ENCODE measurements at places on chromosomes 11 and 22.

- no peak for DNase-seq
Observed at GRCh38 chr11:109350091-109350490, 71.9 kb upstream of the C11orf87 start.

- no peak for DNase-seq
Observed at GRCh38 chr11:12864316-12865156, 144.6 kb upstream of the RASSF10 start.

DNA sequence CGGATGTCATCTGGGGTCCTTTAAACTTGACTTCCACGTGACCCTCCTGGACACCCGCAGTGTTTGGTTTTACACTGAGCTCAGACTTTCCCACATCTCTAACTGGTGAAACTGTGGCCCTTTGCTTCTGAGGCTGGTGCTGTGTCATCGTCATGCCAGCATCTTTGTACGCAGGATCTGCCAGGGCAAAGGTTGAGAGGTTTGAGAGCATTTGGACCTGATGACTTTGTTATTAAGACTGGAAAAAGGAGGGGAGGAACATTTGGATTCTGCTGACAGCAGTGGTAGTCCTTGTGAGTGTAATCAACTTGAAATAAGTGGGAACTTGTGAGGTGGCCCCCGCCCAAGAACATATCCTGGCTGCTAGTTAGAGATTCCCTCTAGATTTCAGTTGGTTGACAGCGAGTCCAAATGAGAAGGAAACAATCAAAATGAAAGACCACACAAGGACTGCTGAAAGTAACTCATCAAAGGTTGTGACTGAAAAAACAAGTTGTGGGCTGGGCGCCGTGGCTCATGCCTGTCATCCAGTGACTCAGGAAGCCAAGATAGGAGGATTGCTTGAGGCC is 102.5 kb downstream of the KIAA1671 start:
- no peak for DNase-seq

DNA sequence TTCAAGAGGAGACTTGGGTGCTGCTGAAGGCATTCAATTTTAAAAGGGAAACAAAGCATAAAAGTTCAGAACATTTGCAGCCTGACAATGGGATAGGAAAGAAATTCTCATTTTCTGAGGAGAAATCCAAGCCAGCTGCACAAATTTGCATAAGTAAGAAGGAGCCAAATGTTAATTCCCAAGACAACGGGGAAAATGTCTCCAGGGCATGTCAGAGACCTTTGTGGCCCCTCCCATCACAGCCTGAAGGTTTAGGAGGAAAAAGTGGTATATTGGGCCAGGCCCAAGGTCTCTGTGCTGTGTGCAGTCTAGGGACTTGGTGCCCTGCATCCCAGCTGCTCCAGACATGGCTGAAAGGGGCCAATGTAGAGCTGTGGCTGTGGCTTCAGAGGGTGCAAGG is 12.7 kb upstream of the OR51F1 start:
- no peak for DNase-seq

GRCh38 chr11:34566736-34567135 is 53.1 kb upstream of the ELF5 start:
- no peak for DNase-seq

DNA sequence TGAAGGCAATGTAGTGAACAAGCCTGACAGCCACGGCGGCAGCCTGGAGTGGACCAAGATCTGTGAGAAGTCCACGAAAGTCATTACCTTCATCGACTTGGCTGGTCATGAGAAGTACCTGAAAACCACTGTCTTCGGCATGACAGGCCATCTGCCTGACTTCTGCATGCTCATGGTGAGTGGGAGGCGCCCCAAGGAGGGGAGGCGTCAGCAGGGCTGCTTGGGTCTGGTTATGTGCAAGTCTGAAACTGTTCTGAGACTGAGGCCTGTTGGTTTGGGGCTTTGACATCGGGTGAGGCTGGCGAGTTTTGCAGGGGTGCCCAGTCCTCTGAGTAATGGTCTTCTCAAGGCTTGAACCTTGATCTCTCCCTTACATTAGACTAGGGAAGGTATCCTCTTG is 11.1 kb downstream of the GTPBP1 start:
- DNase-seq: no peak

DNA sequence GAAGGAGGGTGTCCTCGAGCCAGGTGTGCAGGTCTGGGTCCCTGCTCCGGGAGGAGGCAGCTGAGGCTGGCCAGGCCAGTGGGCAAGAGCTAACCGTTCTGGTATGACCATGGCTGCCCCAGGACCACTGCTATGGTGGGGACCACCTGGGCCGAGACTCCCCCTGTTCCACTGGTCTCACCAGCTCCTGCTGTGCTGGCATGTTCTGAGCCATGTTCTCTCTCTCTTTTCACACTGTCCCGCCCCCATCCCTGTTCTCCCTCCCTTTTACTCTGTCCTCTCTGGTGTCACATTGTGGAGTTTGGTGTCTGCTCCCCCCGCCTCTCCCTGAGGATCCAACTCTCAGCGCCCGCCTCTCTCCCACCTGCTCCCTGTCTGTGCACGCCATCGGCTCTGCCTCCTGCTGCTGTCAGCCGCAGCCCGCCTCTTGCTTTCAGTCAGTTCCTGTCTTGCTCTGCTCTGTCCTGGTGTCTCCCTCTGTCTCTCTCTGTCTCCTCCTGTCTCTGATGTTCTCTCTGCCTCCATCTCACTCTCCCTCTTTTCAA is 66.4 kb downstream of the LRRC32 start:
- no peak for DNase-seq

GRCh38 chr11:35089666-35090065 is 49.3 kb upstream of the CD44 start:
- DNase-seq: no peak

DNA sequence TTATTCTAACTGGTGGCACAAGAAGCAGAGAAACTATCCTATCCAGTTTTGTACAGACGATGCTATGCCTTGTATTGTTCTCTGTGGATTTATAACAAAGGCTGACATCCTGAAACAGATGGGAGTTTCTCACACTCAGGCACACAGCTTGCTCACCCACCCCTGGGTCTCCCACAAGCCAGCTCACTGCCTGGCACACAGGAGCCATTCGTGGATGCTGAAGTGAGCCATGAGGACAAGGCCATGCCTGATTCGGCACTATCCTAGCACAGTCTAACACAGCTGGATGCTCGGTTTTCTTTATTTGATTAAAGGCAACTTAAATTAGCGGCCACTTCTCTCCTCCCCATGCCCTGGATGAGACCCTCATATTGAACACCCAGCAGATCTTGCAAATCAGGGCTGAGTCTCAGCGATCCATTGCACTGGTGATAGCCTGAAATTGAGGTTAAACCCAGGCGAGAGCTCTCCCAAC is 25.7 kb upstream of the TMPRSS4 start:
- no peak for DNase-seq

DNA sequence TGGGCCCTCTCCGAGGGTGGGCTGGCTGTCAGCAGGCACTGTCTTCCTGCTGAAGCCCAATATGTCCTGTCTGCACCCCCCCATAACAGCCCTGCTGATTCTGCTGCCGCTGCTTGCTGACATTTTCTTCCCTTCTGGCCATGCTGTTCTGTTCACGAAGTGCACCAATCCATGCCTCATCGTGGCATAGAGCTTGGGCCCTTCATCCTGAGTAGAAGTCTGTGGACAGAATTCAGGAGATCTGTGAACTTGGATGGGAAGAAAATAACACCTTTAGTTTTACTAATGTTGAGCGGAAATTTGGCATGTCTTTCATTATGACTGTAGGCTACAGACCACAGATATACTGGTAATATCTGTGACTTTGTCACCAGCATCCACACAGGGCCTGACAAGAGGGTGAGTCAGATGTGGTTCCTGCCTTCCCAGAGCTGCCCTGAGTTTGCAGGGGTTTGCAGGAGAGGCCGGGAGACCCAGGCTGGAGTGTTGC is 14.1 kb upstream of the KIAA0930 start:
- DNase-seq: no peak

GRCh38 chr11:16815047-16815767 is 76.8 kb downstream of the C11orf58 start:
- DNase-seq: no peak

DNA sequence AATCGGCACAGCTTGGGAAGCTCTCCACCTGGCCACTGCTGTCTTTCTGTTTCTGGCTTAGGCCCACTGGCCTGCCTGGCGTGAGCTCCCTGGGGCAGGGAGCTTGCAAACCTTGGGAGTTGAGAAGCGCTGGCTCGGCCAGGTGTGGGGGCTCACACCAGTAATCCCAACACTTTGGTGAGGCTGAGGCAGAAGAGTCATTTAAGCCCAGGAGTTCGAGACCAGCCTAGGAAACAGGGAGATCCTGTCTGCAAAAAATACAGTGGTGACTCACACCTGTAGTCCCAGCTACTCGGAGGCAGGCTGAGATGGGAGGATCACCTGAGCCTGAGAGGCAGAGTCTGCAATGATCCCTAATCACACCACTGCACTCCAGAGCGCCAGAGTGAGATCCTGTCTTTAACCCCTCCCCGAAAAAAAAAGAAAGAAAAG is 4.0 kb downstream of the AP5B1 start:
- no peak for DNase-seq

- DNase-seq: no peak
Observed at GRCh38 chr11:12248330-12248729, 129.0 kb upstream of the PARVA start.

GRCh38 chr22:39628563-39629080 is 58.1 kb downstream of the CACNA1I start:
- DNase-seq: no peak

GRCh38 chr11:110358336-110358735 is 61.9 kb upstream of the RDX start:
- DNase-seq: no peak

DNA sequence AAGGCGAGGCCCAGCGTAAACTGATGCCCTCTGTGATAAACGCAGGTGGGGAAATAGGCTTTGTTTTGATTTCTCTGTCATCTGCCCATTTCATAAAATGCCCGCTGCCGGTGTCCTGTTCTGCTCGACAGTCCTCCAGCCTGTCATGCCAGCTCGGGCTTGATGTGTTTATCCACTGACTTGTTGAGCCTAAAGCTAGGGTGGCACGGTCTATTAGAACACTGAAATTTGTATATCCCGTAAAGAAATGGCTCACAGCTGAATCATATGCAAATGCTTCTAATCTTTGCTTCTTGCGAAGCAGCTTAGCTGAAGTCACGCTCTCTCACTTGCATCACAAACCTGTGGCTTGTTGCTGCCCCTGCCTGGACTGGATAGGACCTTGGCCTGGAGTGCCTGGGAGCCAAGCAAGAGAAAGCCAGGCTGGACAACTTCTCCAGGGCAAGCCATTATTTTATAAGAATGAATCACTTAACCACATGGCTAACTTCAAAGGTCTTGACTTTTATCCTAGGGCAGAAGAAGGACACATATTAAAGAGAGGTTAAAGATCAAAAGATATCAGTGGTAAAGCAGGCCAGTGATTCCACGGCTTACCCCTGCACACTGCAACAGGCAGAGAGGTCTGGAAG is 33.1 kb downstream of the EHF start:
- DNase-seq: no peak

DNA sequence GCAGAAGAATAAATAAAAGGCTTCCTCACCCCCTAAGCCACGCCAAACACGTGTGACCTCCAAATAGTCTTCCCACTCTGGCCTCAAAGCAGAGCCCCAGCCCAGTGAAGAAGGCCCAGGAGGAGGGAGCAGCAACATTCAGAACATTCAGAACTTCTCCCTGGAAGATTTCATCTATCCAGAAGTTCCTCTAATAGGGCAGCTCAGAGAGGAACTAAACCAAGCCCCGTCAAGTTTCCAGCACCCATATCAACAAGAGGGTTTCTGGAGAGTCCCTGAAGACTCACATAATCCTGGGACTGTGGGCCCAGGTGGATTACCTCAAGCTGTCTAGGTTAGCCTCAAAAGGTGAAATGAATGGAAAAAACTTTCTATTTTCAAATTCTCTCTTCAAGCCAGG is 39.4 kb downstream of the PC start:
- DNase-seq: no peak

DNA sequence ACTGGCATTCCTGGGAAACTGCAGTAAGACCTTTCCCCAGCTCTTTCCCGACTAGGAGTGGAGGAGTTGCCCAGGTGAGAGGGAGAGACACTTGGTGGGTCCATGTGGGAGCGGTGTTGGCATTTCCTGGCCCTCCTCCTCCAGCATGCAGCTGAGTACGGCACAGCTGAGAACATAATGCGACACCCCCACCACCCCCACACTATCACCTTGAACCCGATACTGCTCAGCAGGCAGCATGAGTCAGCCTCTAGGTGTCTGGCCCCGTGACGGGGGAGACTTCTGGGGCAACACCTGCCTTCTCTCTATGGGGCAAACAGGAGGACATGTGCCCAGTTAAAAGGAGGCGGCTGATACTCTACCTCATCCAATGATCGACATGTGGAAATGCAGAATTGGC is 64.4 kb downstream of the PKNOX2 start:
- DNase-seq: no peak

DNA sequence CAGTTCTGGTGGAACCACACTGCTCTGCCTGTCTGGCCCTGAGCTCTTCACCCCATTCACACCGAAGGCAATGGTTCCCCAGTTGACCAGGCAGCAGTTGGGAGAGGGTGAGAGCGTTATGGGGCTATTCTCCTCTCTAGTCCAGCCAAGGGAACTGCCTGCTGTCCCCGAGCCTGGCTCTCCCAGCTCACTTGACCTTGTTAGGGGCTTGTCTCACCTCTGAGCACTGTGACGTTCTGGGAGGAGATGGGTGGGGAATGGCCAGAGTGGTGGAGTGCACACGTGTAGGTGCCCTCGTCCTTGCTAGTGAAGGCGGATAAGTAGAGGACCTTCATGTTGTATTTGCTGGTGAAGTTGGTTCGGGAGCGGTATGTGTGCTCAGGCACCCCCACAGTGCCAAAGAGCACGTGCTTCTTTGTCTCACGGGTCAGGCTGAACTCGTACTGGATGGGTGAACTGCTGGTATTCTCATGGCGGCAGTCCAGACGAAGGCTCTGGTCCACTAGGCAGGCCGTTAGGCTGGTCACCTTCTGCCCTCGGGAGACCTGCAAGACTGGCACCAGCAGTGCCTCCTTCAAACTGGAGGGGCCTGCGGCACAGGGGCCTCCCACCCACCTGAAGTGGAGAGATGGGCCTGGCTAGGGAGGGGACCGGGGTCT is 3.0 kb downstream of the THY1 start:
- no peak for DNase-seq

DNA sequence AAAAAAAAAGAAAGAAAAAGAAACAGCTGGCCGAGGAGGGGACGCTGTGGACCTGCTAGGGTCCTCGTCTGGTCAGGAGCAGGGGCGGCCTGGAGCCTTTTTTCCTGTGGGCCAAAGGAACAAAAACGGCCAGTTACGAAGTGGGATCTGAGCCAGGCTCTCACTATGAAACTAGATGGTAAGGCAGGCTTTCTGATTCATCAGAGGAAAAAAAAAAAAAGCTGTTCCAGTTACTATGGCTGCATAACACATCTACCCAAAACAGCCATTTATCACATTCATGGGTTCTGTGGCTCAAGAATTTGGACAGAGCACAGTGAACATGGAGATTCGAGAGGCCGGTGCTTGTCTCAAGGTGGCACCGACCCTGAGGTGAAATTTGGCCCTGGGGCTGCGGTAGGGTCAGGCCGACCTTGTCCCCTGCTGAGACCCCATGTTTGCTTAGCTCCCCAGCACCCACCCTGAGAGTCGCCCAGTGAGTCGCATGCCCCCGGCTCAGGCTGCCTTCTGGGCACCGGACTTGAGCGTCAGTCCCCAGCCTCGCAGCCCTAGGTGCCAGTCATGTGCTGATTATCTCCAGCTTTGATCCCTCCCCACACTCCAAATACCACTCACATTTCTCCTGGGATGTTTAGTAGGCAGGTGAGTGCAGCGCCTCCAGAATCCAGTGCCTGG is 34.2 kb downstream of the MRGPRD start:
- no peak for DNase-seq

- DNase-seq: no peak
Observed at GRCh38 chr11:34508524-34508923, 5.1 kb downstream of the ELF5 start.
